Activated CD8-positive, alpha-beta memory T cell treated with anti-CD3 and anti-CD28 coated beads for 36 hours (primary cell): ENCODE measurements at places on chromosomes 12 and 14. TPM values are rescaled to one million over a fixed set of nuclear protein-coding genes. Genes with fewer than 3 reads are reported as not detected.

GPR68 gene
- 7.8 TPM for total RNA-seq

NDUFB1 gene
- 109 TPM for total RNA-seq

CIDEB gene
- 14.4 TPM for total RNA-seq

CACNA1C gene
- 0.04 TPM for total RNA-seq

FGFR1OP2 gene
- total RNA-seq: 50.5 TPM

MYL6 gene
- 929 TPM for total RNA-seq

PLEKHG7 gene
- total RNA-seq: not detected

TAMALIN gene
- 13.8 TPM for total RNA-seq

CDH24 gene
- total RNA-seq: 0.82 TPM

TIMELESS gene
- total RNA-seq: 60.3 TPM

KRT80 gene
- total RNA-seq: not detected

TPH2 gene
- not detected for total RNA-seq

HOXC4 gene
- total RNA-seq: 1.0 TPM

CCDC184 gene
- 0.95 TPM for total RNA-seq

GPD1 gene
- 0.40 TPM for total RNA-seq

FAM181A gene
- not detected for total RNA-seq

DDN gene
- 1.2 TPM for total RNA-seq

NGB gene
- total RNA-seq: not detected

RD3L gene
- not detected for total RNA-seq

DDX55 gene
- 58.0 TPM for total RNA-seq

SAMD15 gene
- total RNA-seq: 1.2 TPM

LGALS3 gene
- total RNA-seq: 46.0 TPM

CLEC1B gene
- not detected for total RNA-seq

RNASE7 gene
- not detected for total RNA-seq

MGST1 gene
- total RNA-seq: not detected

AP5M1 gene
- total RNA-seq: 40.4 TPM

ABCC9 gene
- total RNA-seq: not detected

SYNE3 gene
- 37.0 TPM for total RNA-seq

NELL2 gene
- 50.0 TPM for total RNA-seq

CD69 gene
- total RNA-seq: 83.5 TPM

SLC10A1 gene
- total RNA-seq: not detected

DHRS2 gene
- 3.5 TPM for total RNA-seq

MYO1A gene
- total RNA-seq: 1.7 TPM

KITLG gene
- total RNA-seq: 0.15 TPM

WSCD2 gene
- total RNA-seq: not detected

CHGA gene
- total RNA-seq: not detected

RNASE3 gene
- not detected for total RNA-seq

CAPZA3 gene
- not detected for total RNA-seq

AMIGO2 gene
- total RNA-seq: 18.3 TPM

RXYLT1 gene
- total RNA-seq: 32.9 TPM

RAD9B gene
- total RNA-seq: 1.3 TPM

MORN3 gene
- total RNA-seq: 1.0 TPM

NINJ2 gene
- 2.3 TPM for total RNA-seq

TAS2R10 gene
- total RNA-seq: not detected

KRT71 gene
- total RNA-seq: not detected

TAS2R14 gene
- 0.69 TPM for total RNA-seq

CALCOCO1 gene
- 13.2 TPM for total RNA-seq

CEP170B gene
- 7.8 TPM for total RNA-seq

NEUROD4 gene
- total RNA-seq: not detected

TPCN1 gene
- 22.6 TPM for total RNA-seq

SMIM41 gene
- total RNA-seq: not detected

GALNT9 gene
- total RNA-seq: not detected

ACOT4 gene
- 4.5 TPM for total RNA-seq

CCDC177 gene
- total RNA-seq: not detected

TAS2R31 gene
- 1.2 TPM for total RNA-seq

KRT77 gene
- total RNA-seq: not detected

RASSF8 gene
- 0.27 TPM for total RNA-seq

OR4E2 gene
- total RNA-seq: not detected
